ENCODE measurements at places on chromosomes 3 and 15.

GRCh38 chr3:145183261-145183660, 977.7 kb downstream of the PLOD2 start:
- DNase-seq = no peak

- no peak for DNase-seq
Measured at GRCh38 chr15:91967935-91968606, 114.6 kb downstream of the SLCO3A1 start.

DNA sequence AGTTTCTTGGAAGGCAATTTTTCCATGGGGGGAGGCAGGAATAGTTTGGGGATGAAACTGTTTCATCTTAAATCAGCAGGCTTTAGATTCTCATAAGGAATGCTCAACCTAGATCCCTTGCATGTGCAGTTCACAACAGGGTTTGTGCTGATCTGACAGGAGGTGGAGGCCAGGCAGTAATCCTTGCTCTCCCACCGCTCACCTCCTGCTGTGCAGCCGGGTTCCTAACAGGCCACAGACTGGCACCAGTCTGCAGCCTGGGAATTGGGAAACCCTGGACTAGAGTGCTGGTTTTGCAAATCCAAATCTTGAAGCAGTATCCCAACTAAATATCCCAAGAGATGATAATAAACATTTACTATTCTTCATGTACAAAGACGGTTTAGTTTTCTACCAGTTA, 256.3 kb upstream of the TMCO5A start:
- no peak for DNase-seq

DNA sequence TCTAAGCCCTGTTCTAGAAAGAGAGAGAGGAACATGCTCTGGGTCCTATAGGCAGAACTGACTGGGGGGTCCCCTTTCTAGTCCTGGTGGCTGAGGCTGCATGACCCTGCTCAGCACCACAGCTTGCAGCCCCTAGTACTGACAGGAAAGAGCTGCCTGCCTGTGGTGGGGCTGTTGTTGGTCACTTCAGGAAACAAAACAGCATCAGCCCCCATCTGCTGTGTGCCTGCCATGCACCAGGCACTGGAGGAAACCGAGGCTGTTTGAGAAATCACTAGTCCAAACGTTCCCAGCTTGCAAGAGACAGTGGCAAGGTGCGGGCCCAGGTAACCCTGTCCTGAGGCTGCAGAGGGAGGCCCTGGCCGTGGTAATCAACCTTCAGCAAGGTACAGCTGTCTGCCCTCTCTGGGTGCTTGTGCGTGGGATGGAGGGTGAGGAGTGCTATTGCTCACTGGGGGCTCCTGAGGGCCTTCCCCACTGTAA, 90.6 kb downstream of the IQSEC1 start:
- no peak for DNase-seq

DNA sequence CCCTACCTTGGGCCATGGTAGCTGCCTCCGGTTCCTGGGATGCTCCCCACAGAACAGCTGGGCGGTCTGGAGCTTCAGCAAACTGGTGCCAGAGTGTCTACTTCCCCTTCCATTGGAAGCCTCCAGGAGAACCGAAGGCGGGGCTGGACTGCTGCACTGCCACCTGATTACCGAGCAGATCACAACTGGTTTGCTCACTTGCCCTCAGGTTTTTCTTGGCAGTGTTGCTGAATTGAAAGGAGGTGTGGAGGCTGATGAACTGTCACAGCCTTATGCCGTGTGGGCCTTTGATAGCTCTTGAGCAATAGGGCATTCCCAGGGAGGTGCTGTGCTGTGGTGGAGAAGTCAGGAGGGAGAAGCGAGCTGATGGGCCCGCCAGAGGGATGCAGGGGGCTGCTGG, at the start of gene TGM5:
TGM5 (minus strand) TSS at position 95 of the 400 bp plus-strand sequence; CDS start at position 16, 79 bp downstream.
- DNase-seq = no peak

- DNase-seq = no peak
Measured at GRCh38 chr3:39132096-39133092, 21.0 kb downstream of the CSRNP1 start.
